ENCODE measurements at places on chromosomes 3 and 15. TPM values are rescaled to one million over a fixed set of nuclear protein-coding genes. Genes with fewer than 3 reads are reported as not detected.

LRRIQ4 gene
- total RNA-seq = 0.16 TPM

GRCh38 chr3:44339181-44340057, 853 bp downstream of the TCAIM start:
- DNase-seq = no peak

- no peak for DNase-seq
Measured at GRCh38 chr15:89652666-89653065, 2.6 kb downstream of the KIF7 start.

CPEB1 gene
- total RNA-seq = not detected
